ENCODE measurements at places on chromosomes 6 and 20. TPM values are rescaled to one million over a fixed set of nuclear protein-coding genes. Genes with fewer than 3 reads are reported as not detected.

Gene TTBK1
- total RNA-seq, result 0.12 TPM

GRCh38 chr6:119113961-119114360 lies 35.5 kb upstream of the FAM184A start:
- no peak for DNase-seq

- no peak for DNase-seq
Measured at GRCh38 chr20:35327074-35327976, 35.1 kb upstream of the FAM83C start.

DNA sequence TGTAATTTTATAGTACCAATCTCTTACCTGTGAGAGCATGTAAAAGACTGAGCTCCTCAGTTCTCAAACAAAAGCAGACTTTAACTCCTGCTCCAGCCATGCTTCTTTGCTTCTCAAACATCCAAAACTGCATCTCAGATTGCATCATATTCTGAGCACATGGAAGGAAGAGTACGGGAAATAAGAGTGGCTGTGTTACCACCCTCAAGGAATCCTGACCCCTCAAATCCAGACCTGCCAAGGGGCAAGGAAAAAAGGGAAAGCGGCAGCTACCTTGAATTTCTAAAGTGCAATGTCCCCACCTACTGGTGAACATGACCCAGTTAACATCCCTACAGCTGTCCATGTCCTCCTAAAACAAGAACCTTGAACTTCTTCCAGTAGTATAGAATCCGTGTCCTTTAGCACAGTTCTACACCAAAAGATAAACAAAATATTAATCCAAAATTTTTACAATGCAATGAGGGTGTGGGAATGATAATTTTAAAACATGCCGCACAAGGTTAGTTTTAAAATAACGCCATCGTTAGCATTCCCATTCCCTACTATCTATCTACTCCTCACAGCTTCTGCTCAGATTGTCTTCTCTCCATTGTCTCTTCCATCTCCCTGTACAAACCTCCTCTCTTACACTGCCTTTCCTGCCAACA lies 34.1 kb upstream of the HLA-DQB1 start:
- DNase-seq, result no peak

- no peak for DNase-seq
Measured at GRCh38 chr20:10376270-10377075, 57.5 kb downstream of the MKKS start.

DNA sequence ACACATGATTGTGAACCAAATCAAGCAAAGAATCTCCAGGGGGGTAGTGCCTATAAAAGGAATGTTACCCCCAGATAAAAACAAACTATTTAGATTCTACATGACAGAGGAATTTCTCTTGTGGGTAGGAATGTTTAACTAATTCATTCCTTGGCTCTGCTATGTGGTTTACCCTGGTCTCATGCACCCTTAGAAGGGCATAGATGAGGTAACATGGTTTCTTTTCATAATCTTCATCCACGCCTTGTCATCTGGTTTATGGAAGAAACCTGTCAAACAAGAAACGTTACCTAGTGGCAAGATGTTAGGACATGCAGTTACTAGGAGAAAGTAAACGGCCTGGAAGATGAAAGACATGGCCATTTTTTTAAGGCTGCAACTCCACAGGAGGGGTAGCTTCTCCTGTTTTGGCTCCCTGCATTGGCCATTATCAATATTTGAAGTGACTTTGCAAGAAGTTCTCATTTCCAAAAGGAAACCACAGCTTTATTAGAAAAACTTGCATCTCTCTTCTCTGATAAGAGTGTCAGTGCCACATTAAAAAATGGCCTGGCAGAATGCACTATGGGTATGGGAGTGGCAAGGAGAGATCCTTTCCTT lies 45.5 kb downstream of the STX11 start:
- no peak for DNase-seq

GRCh38 chr20:63293456-63293855 lies 470 bp downstream of the COL20A1 start:
- DNase-seq, result peak; percentile 41

Gene C6orf132
- total RNA-seq, result 3.1 TPM

GRCh38 chr6:151179321-151179720 lies 60.4 kb upstream of the AKAP12 start:
- no peak for DNase-seq

Gene PTCRA
- total RNA-seq, result not detected

Gene BPIFB2
- not detected for total RNA-seq

DNA sequence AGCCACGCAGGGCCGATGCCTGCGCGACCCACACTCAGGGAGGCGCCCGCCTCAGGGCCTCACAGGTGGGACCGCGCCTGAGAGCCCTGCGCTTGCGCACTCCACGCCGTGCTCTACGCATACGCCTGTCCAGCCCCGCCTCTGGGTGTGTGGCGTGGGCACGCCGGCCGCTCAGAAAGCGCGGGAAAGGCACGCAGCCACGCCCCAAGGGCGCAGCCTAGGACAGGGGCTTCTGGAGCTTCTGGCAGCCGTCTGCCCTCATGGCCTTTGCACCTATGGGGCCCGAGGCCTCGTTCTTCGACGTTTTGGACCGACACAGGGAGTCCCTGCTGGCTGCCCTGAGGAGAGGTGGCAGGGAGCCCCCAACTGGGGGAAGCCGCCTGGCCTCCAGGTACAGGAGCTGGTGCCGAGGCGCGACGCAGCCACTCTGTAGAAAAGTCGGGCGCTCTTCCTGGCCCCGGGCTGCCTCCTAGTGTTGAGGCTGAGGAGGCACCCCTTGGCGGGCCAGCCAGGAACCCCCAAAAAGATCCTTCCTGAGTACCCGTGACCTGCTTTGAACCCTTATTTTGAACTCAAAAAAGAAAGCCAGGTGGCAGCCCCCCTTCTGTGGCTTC lies at the start of gene SPO11:
Gene SPO11 (plus strand): TSS at position 196 of the 614 bp plus-strand sequence. CDS start 65 bp downstream, at position 261.
- DNase-seq, result no peak

Gene ACTL10
- 0.96 TPM for total RNA-seq

DNA sequence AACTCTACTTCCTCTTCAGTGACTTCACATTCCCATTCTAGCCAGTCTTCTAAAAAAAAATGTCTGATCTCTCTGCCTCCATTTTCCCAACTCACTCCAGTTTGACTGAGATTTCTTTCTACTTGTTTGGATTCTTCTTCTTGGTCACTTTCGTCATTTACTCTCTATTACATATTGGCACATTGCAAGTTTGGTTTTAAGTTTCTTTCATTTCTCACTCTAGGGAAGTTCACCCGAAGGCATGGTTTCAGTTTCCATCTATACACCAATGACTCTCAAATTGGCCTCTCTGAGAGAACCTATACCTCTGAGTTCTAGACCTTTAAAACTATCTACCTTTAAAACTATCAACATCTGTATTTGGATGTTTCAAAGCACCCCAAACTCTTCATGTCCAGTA lies 51.3 kb downstream of the CD109 start:
- no peak for DNase-seq

DNA sequence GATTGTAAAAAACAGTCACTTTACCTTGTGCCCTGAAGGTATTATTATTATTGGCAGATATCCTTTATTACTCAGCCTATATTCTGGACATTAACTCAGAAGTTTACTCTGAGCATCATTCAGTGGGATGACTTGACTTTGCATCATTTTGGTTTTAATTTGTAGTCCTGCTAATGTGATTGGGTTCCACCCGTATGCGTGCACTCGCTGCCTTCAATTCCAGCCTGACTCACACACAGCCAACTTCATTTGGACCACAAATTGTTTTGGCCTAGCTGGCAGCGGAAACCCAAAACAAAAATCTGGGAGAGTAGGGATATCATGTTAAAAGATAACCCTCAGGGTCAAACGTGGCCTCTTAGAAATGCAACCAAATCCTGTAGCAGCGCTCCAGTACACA lies 704.4 kb upstream of the SLC35B3 start:
- no peak for DNase-seq

DNA sequence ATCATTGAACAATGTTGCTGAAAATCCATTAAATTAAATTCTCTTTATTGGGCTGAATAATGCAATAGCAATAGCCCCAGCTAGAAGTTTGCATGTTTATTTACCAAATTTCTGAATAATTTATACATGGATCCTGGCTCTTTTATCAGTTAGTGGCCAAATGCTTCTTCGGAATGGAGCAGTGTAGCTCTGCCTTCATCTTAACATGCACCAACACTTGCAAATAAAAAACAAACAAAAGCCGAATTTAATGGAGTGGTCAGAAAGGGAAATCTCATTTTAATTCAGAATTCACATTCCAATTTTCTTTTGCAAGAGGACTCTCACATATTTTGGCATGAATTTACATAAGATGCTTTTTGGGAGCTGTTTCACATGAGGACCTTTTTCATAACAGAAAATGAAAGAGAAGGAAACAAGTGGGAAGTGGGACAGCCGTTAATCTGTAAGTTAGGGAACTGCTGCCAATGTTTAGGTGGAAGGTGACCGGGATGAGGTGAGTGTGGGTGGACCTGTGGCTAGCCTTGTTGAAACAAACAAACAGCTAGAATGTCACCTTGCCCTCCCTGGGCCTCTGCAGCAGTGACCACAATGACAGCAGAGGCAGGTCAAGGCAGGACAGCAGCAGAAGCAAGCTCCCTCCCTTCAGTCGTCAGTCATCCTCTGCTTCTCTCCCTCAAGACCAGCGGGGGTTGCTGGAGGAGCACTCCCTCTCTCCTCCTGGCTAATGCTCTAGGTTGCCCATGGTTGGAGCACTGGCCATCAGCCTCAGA lies 73.2 kb downstream of the INSM1 start:
- no peak for DNase-seq

DNA sequence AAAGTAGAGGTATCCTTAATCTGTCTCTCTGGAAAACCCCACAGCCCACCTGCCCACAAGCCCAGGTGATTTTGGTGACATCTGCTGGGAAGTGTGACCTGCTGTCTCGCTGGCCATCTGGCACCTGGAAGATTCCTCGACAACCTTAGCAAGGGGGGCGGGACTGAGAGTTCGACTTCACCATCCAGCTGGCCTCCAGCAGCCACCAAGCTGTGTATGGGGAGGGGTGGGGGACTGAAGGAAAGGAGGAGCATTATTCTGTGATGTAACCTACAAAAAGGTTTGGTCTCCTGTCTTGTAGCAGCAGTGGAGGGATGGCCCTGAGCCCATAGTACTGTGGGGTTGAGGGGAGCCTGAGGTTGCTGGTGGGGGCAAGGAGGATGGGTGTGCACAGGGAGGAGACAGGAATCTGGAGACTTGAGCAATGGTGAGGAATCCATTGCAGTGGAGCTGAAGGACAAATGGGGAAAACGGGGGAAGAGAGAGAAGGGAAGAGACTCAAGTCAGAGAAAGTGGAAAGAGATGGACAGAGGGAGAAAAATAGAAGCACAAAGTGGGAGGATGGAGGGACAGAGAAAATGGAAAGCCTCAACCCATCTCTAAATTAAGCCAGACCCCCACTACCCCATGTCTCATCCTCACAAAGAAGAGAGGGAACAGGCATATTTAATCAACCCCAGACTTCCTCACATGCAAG lies 4.0 kb downstream of the LY6G6F start:
- no peak for DNase-seq
